Large intestine (tissue), 12 donors: ENCODE measurements at places on chromosomes 2 and 18. TPM values are rescaled to one million over a fixed set of nuclear protein-coding genes. Genes with fewer than 3 reads are reported as not detected.

- H3K36me3 ChIP-seq, result no peaks in the 10 kb centered on the region
- H3K4me3 ChIP-seq, result no peak within 1 kb of the TSS
- no peak within 1 kb of the TSS for H3K27ac ChIP-seq
- no peak for DNase-seq
Observed at GRCh38 chr2:95025406-95026319, at the start of gene MAL. TSS of gene MAL (plus strand) at chr2:95025708. CDS start at chr2:95025793, 85 bp downstream.

DNA sequence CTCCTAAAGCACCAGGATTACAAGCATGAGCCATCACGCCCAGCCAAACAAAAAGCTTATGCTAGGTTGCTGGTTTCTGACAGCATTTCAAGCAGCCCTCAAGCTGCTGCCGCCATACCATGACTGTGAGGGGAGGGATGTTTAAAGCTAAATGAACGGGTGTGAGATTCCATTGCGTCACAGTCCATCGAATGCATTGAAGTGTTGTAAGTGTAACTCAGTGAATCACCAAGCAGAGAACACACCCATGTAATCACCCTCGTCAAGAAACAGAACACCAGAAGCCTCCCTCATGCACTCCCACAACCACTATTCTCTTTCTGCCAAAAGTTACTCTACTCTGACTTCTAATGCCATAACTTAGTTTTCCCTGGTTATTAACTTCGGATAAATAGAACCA is 32.8 kb upstream of the MC5R start:
- no peak for DNase-seq
- H3K36me3 ChIP-seq, result no peaks in the 10 kb centered on the region
- no peak overlapping the region for H3K4me3 ChIP-seq
- H3K4me1 ChIP-seq, result no peaks in the 10 kb centered on the region

- no peak overlapping the region for H3K4me3 ChIP-seq
- H3K27ac ChIP-seq, result peak overlapping the region; percentile 30
- DNase-seq, result peak; percentile 32
- peaks cover 49% of the 10 kb centered on the region for H3K36me3 ChIP-seq
- no peaks in the 10 kb centered on the region for H3K27me3 ChIP-seq
Observed at GRCh38 chr2:181900007-181900651, 8.6 kb downstream of the ITPRID2 start.

DNA sequence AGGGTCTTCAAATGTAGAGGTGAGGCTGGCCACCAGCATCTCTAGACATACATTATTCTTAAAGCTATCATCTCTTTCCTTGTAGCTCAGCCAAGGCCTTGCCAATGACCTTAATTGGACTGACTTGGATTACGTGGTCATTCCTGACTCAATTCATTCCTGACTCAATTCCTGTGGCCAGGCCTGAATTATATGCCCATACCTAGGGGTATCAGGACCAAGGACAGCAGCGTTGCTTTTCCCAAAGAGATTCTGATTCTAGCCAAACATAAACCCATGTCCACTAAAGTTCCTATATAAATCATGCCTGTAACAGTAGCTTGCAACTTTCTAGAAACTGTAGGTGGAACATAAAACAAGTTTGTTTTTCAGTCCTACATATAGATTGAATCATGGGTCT is 231.7 kb downstream of the ARL6IP6 start:
- no peaks in the 10 kb centered on the region for H3K36me3 ChIP-seq
- H3K4me3 ChIP-seq, result no peak overlapping the region

DNA sequence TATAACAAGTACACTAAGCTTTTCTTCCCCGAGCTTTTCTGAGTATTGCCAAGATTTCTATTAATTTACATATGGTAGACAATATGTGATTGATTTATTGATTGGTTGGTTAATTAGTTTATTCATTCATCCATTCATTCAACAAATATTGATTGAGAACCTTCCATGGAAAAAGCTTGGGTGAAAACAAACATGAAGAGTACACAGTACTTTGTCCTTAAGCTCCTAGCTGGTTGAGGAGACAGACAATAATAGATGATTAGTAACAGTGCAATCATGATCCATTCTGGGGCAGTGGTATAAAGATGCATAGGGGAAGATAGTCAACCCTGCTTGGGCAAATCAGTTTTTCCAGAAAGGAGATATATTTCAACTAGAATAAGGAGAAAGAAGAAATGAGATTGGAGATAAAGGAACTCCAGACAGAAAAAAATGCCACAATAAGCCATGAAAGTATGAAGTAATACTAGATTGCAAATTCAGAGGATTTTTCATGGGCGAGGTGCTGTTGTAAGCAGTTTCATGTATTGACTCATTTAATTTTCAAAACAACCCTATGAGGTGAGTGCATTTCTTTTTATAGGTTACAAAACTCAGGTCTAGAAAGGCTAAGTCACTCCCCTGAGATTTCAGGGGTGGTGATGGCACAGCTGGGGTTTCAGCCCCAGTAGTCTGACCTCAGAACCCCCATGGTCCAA is 129.5 kb downstream of the RND3 start:
- peak overlapping the region; percentile 25 for H3K27ac ChIP-seq
- H3K4me3 ChIP-seq, result no peak overlapping the region
- no peaks in the 10 kb centered on the region for H3K27me3 ChIP-seq
- DNase-seq, result peak; percentile 31
- no peaks in the 10 kb centered on the region for H3K36me3 ChIP-seq

GRCh38 chr18:23235860-23236259 is 100.6 kb downstream of the CABLES1 start:
- H3K27ac ChIP-seq, result no peak overlapping the region
- H3K27me3 ChIP-seq, result no peaks in the 10 kb centered on the region
- H3K4me1 ChIP-seq, result peaks cover 4% of the 10 kb centered on the region

DNA sequence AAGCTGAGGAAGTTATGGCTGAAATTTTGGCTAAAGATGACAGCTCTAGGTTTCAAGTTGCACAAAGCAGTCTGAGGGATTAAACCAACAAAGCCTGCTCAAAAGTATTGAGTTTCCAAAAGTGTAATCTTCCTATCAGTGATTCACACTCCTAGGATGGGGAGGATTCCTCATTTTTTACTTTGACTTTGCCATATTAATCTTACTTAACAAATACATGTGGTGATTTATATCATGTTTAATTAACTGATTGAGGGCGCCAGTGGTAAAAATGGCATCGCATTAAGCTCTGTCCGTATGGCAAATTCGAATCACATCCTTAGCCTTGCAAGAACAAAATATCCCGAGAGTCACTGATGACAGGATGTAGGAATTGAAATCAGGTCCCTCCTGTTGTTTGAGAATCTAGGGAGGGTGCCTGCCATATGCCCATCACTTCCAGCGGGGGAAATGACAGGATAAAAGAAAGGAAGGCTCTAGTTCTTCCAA is 78.1 kb upstream of the ETAA1 start:
- H3K27me3 ChIP-seq, result no peaks in the 10 kb centered on the region
- H3K27ac ChIP-seq, result no peak overlapping the region
- H3K4me3 ChIP-seq, result no peak overlapping the region
- H3K36me3 ChIP-seq, result no peaks in the 10 kb centered on the region
- no peaks in the 10 kb centered on the region for H3K4me1 ChIP-seq
- no peak for DNase-seq

- no peaks in the 10 kb centered on the region for H3K36me3 ChIP-seq
- H3K4me1 ChIP-seq, result no peaks in the 10 kb centered on the region
- no peaks in the 10 kb centered on the region for H3K27me3 ChIP-seq
- H3K27ac ChIP-seq, result no peak overlapping the region
- no peak overlapping the region for H3K4me3 ChIP-seq
Observed at GRCh38 chr2:1837458-1837857, 93.1 kb upstream of the PXDN start.

DNA sequence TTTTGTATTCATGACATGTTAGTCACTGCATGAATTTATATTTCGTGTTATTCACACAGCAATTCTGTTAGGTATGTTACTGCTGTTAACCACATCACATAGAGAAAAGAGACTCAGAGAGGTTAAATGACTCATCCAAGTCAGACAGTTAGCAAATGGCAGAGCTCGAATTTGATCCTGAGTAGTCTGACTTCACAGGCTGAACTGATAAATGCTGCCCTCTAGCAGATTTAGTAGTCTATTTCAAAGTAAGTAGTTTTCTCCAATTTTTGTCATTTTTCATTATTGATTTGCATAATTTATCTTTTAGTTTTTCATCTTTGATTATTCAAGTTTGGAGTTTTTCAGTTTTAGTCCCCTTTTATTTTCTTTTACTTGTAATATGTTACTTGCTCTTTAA is 58.3 kb downstream of the WDR7 start:
- H3K36me3 ChIP-seq, result no peaks in the 10 kb centered on the region
- peaks cover 3% of the 10 kb centered on the region for H3K4me1 ChIP-seq
- peak; percentile 62 for DNase-seq
- H3K27ac ChIP-seq, result no peak overlapping the region
- no peak overlapping the region for H3K4me3 ChIP-seq

DNA sequence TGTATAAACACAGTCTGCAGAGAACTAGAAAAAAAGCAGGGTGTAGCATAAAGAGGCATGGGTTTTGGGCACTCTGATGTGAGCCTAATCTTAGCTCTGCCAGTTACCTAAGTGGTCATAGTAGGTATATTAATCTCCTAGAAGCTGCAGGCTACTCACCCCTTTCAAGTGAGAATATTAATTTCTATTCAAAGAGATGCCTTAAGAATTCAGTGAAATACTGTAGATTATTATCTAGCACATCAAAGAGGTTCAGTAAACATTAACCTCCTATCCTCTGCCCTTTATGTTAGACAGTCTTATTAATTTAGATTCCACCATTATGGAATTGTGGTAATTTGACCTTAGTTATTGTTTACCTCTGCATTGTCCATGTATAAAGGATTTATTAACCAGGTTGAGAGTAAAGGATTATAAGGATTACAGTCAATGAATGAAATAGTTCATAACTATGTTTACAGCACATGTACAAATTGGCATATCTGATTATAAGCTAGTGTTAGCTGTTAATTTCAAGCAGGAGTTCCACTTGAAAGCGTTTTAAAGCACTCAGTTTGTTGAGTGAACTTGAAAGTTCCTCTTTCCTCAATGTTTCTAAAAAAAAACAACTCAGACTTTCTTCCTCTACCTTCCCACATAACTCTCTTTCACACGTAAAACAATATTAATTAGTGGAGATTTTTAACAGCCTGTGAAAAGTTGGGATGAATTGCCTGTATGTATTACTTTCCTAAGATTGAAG is 150.6 kb upstream of the EPC2 start:
- H3K36me3 ChIP-seq, result peaks cover 11% of the 10 kb centered on the region
- no peaks in the 10 kb centered on the region for H3K27me3 ChIP-seq
- H3K27ac ChIP-seq, result no peak overlapping the region
- no peaks in the 10 kb centered on the region for H3K4me1 ChIP-seq
- no peak overlapping the region for H3K4me3 ChIP-seq

GRCh38 chr2:72815655-72816278 is 10.1 kb downstream of the EXOC6B start:
- no peaks in the 10 kb centered on the region for H3K4me1 ChIP-seq
- no peaks in the 10 kb centered on the region for H3K27me3 ChIP-seq
- no peaks in the 10 kb centered on the region for H3K36me3 ChIP-seq
- H3K27ac ChIP-seq, result no peak overlapping the region
- no peak for DNase-seq

- no peaks in the 10 kb centered on the region for H3K27me3 ChIP-seq
- no peak for DNase-seq
Observed at GRCh38 chr2:68789603-68790002, 55.0 kb downstream of the ARHGAP25 start.

GRCh38 chr2:98815795-98816194 is 84.9 kb upstream of the MGAT4A start:
- H3K4me1 ChIP-seq, result peaks cover 2% of the 10 kb centered on the region
- H3K36me3 ChIP-seq, result peaks cover 2% of the 10 kb centered on the region
- no peak for DNase-seq
- no peaks in the 10 kb centered on the region for H3K27me3 ChIP-seq

DNA sequence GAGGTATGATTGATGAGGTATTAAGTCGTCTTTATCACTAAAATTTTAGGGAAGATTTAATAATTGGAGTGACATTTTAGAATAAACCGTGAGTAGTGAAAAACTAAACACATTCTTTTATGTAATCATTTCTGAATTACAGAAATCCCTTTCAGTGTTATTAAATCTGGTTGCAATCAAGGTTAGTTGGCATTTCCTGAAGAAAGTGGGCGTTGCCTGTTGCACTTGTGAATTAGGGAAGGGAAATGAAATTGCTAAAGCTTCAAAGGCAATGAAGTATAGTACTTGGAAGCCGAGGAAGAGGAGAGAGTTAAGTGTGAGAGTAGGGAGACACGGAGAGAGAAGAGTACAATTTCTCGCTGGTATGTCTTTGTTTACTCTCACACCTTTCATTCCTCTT is 274.5 kb downstream of the SLC8A1 start:
- H3K27ac ChIP-seq, result no peak overlapping the region
- no peaks in the 10 kb centered on the region for H3K27me3 ChIP-seq
- DNase-seq, result no peak
- H3K4me1 ChIP-seq, result no peaks in the 10 kb centered on the region
- no peak overlapping the region for H3K4me3 ChIP-seq
- no peaks in the 10 kb centered on the region for H3K36me3 ChIP-seq

GRCh38 chr2:112701052-112701451 is 19.8 kb upstream of the NT5DC4 start:
- H3K27ac ChIP-seq, result no peak overlapping the region
- H3K4me1 ChIP-seq, result no peaks in the 10 kb centered on the region
- no peaks in the 10 kb centered on the region for H3K27me3 ChIP-seq
- H3K4me3 ChIP-seq, result no peak overlapping the region
- no peak for DNase-seq

- peak; percentile 56 for DNase-seq
- H3K4me3 ChIP-seq, result no peak overlapping the region
- peaks cover 22% of the 10 kb centered on the region for H3K27me3 ChIP-seq
- H3K27ac ChIP-seq, result no peak overlapping the region
- H3K36me3 ChIP-seq, result no peaks in the 10 kb centered on the region
- H3K4me1 ChIP-seq, result peaks cover 2% of the 10 kb centered on the region
Observed at GRCh38 chr2:105396254-105397024, 2.4 kb downstream of the FHL2 start.

DNA sequence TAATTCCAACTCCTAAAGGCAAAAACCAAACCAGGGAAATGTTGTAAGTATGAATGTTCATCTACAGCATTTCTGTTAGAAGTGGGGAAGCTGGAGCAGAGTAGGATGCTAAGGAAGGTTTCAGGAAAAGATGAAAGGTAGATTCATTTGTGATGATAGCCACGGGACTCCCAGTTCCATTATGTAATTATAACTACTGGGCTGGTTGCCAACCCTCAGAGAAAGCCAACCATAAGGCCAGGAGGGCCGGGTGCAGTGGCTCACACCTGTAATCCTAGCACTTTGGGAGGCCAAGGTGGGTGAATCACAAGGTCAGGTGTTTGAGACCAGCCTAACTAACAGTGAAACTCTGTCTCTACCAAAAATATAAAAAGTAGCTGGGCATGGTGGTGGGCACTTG is 288.9 kb upstream of the ETAA1 start:
- DNase-seq, result no peak
- peaks cover 2% of the 10 kb centered on the region for H3K27me3 ChIP-seq
- H3K4me1 ChIP-seq, result no peaks in the 10 kb centered on the region
- H3K27ac ChIP-seq, result no peak overlapping the region
- H3K4me3 ChIP-seq, result no peak overlapping the region
- no peaks in the 10 kb centered on the region for H3K36me3 ChIP-seq

Gene CYS1
- 22.1 TPM for polyA plus RNA-seq

Gene IL1A
- polyA plus RNA-seq, result 0.09 TPM

Gene ACP1
- polyA plus RNA-seq, result 163 TPM
